ENCODE measurements at places on chromosomes 4 and X. TPM values are rescaled to one million over a fixed set of nuclear protein-coding genes. Genes with fewer than 3 reads are reported as not detected.

- H3K4me1 ChIP-seq: no peaks in the 10 kb centered on the region
- no peak overlapping the region for H3K27ac ChIP-seq
- H3K27me3 ChIP-seq: no peaks in the 10 kb centered on the region
Measured at GRCh38 chr4:79249881-79250503, 75.9 kb downstream of the NAA11 start.

DNA sequence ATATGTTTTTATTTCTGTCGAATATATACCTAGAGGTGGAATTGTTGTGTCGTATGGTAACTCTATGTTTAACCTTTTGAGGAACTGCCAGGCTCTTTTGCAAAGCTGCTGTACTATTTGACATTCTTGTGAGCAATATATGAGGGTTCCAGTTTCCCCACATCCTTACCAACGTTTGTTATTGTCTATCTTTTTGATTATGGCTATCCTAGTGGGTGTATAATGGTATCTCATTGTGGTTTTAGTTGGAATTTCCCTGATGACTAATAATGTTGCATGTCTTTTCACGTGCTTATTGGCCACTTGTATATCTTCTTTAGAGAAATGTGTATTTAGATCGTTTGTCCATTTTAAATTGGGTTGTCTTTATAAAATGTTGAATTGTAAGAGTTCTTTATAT, 24.5 kb downstream of the REPS2 start:
- no peaks in the 10 kb centered on the region for H3K27me3 ChIP-seq
- no peaks in the 10 kb centered on the region for H3K36me3 ChIP-seq
- no peak for DNase-seq
- no peaks in the 10 kb centered on the region for H3K4me1 ChIP-seq

- H3K27me3 ChIP-seq: no peaks in the 10 kb centered on the region
- H3K4me1 ChIP-seq: no peaks in the 10 kb centered on the region
- H3K27ac ChIP-seq: no peak overlapping the region
Measured at GRCh38 chr4:1265351-1265750, 16.4 kb upstream of the CTBP1 start.

GRCh38 chr4:112060212-112060611, 85.0 kb upstream of the FAM241A start:
- no peak for DNase-seq
- H3K4me3 ChIP-seq: no peak overlapping the region
- H3K27me3 ChIP-seq: no peaks in the 10 kb centered on the region
- no peaks in the 10 kb centered on the region for H3K4me1 ChIP-seq
- H3K27ac ChIP-seq: no peak overlapping the region

USP17L30 gene
- not detected for total RNA-seq

DNA sequence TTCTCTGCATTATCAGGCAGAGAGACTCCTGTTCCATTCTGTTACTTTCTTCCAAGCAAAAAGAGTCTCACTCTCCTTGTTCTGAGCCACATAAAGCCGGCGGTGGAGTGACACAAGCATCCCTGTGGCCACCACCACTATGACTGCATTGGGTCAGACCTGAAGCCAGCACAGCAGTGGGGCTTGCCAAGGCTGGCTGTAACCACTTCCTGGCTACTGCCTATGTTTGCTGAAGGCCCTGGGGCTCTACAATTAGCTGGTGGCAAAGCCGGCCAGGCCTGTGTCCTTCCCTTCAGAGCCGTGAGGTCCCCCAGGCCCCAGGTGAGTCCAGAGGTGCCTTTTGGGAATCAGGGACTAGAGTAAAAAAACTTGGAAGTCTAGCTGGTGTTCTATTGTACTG, 31.8 kb downstream of the PLAC8 start:
- no peaks in the 10 kb centered on the region for H3K36me3 ChIP-seq
- DNase-seq: no peak
- H3K4me3 ChIP-seq: no peak overlapping the region
- H3K27me3 ChIP-seq: no peaks in the 10 kb centered on the region
- no peak overlapping the region for H3K27ac ChIP-seq

Measured in heart left ventricle (tissue), 16 donors.